ENCODE measurements at places on chromosomes 11 and 22. TPM values are rescaled to one million over a fixed set of nuclear protein-coding genes. Genes with fewer than 3 reads are reported as not detected.

GRCh38 chr11:65425971-65426838 lies 3.6 kb downstream of the NEAT1 start:
- H3K4me1 ChIP-seq: no peaks in the 10 kb centered on the region
- peaks cover 33% of the 10 kb centered on the region for H3K36me3 ChIP-seq
- DNase-seq: peak; percentile 10
- H3K4me3 ChIP-seq: peak overlapping the region; percentile 66

- no peaks in the 10 kb centered on the region for H3K27me3 ChIP-seq
- no peak overlapping the region for H3K4me3 ChIP-seq
- H3K4me1 ChIP-seq: no peaks in the 10 kb centered on the region
These were observed 48.2 kb downstream of the BSX start for GRCh38 chr11:122933416-122933815.

GRCh38 chr11:86510097-86510496 lies 135.4 kb downstream of the CCDC81 start:
- no peaks in the 10 kb centered on the region for H3K27me3 ChIP-seq
- H3K4me1 ChIP-seq: no peaks in the 10 kb centered on the region
- H3K27ac ChIP-seq: peak overlapping the region; percentile 85
- no peak overlapping the region for H3K4me3 ChIP-seq
- H3K36me3 ChIP-seq: no peaks in the 10 kb centered on the region
- no peak for DNase-seq

DNA sequence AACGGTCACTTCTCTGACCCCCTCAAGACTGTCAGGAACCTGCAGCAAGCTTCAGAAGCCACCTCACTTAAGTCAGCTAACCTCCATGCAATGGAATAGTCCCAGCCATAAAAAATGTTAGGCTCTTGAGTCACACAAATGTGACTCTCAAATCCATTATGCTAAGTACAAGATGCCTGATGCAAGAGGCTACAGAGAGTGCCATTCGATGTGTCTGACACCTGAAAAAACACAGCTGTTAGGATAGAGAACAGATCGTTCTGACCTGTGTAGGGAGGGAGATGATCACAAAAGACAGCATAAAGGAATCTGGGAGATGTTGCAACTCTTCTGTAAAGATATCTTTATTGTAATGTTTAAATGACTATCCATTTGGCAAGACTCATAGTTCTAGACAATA lies 712.4 kb downstream of the TBC1D22A start:
- H3K36me3 ChIP-seq: no peaks in the 10 kb centered on the region
- no peaks in the 10 kb centered on the region for H3K27me3 ChIP-seq
- no peaks in the 10 kb centered on the region for H3K4me1 ChIP-seq
- no peak overlapping the region for H3K27ac ChIP-seq

DNA sequence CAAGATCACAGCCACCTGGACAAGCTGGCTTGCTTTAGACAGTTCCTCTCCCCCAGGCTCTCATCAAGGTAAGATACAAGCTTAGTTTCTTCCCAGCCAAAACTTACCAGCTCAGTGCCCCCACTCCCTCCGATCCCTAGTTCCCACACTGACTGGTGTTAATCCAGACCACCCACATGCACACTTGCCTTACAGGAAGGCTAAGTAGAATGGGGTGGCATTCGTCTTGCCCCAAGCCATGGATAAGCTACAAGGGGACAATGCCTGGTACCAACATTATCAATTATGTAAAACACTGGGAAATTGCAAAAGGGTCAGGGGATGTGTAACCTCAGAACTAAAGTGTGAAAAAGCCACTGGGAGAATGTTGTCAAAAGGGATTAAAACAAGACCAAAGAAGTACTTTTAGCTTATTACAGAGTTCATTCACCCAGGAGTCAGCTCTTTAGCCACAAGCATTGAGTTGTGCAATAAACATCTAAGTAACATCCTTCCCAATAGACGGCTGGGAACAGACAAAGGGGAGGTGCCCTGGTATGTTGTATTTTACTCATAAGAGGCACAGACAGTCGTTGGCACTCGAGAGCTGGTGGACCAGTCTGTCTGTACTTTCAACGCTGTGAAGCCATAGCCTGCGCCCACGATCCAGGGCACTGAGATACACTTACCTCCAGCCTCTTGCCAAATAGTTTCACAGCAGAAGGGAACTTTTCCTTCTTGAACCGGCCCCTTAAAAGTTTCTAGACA lies 1.1 kb downstream of the DHCR7 start:
- H3K4me1 ChIP-seq: no peaks in the 10 kb centered on the region
- H3K4me3 ChIP-seq: peak overlapping the region; percentile 78
- H3K36me3 ChIP-seq: peaks cover 36% of the 10 kb centered on the region
- H3K27me3 ChIP-seq: no peaks in the 10 kb centered on the region
- peak overlapping the region; percentile 91 for H3K27ac ChIP-seq

DNA sequence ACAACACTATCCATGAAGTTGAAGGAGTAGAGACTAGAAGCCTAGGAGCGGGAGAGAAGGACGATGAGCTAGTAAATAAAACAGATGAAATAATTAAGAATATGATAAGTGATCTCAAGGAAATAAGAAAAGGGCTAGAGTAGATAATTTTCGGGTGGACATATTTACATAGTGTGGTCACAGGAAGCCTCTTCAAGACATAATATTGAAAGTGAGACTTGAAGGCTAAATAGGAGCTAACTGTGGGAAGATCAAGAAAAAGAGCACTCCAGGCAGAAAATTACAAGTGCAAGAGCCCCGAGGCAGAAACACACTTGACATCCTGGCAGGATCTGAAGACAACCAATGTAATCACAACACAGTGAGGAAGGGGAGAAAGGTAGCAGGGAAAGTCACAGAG lies 11.9 kb upstream of the PPFIBP2 start:
- no peak overlapping the region for H3K27ac ChIP-seq
- H3K4me3 ChIP-seq: no peak overlapping the region
- H3K4me1 ChIP-seq: no peaks in the 10 kb centered on the region
- no peak for DNase-seq
- H3K36me3 ChIP-seq: no peaks in the 10 kb centered on the region
- no peaks in the 10 kb centered on the region for H3K27me3 ChIP-seq

GRCh38 chr11:83521647-83522596 lies 235.8 kb upstream of the CCDC90B start:
- no peak overlapping the region for H3K4me3 ChIP-seq
- H3K27ac ChIP-seq: no peak overlapping the region
- no peaks in the 10 kb centered on the region for H3K4me1 ChIP-seq
- no peak for DNase-seq
- no peaks in the 10 kb centered on the region for H3K36me3 ChIP-seq

DNA sequence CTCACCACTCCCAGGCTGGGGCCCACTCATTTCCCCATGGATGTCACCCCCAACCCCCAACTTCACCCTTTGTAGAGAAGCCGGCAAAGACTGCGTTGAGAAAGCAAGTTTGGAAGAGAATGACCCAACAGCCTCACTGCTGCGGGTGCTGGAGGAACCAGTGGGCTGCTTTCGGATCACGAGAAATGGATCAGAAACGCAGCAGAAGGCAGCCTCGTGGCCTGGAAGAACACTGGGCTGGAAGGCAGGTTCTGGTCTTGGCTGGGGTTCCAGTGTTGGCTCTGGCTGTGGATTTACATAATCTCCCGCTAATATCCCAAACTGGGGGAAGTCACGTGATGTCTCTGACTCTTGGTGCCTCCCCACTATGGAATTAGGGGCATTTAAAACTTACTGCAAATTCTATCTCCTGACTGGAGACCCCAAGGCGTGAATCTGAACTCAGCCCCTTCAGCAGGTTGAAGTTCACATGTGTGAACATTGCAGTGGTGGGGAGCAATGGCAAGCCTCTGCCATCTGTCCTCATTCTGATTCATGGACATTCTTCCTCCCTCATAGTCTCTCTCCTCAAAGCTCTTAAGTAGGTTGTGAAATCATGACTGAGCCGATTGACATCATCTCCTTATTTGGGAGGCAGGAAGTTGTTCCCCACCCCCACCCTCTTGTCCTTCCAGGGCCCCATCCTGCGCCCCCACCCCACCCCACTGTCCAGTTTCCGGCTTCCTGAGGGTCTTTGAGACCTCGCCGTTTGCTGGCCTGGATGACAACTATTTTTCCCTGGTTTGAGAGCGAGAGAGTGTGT lies 37.0 kb upstream of the TIMP3 start:
- no peaks in the 10 kb centered on the region for H3K4me1 ChIP-seq
- no peaks in the 10 kb centered on the region for H3K27me3 ChIP-seq
- peak overlapping the region; percentile 66 for H3K27ac ChIP-seq
- no peaks in the 10 kb centered on the region for H3K36me3 ChIP-seq
- H3K4me3 ChIP-seq: no peak overlapping the region

Gene CHRNA10
- total RNA-seq: 5.4 TPM

Gene APOC3
- 11,857 TPM for total RNA-seq

Gene MS4A4A
- total RNA-seq: 4.7 TPM

Gene SCGB1A1
- total RNA-seq: not detected

Gene TRIM49D2
- not detected for total RNA-seq
